Activated T-cell treated with anti-CD3 and anti-CD28 coated beads for 24 hours (primary cell): ENCODE measurements at places on chromosomes 1 and 21.
A peak's percentile ranks its signal among the peaks of the same experiment; 100 is the strongest.

DNA sequence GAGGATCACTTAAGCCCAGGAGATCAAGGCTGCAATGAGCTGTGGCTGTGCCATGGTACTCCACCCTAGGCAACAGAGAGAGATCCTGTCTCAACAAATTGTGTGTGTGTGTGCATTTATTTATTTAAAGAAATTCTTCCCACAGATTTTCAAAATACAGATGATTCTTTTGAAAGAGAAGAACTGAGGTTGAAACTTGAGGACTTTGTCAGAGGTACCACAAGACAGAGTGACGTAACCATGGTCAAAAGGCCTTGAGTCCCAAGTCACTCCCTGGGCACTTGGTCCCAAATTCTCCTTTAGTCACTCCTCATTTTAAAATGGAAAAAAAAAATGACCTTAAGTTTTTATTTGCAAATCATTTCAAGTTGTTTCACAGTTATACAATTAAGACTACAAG, 57.4 kb downstream of the TIAM1 start:
- no peak for DNase-seq

GRCh38 chr1:225996946-225997545, 2.1 kb downstream of the SDE2 start:
- DNase-seq: no peak

GRCh38 chr1:29684141-29684540, 447.8 kb downstream of the PTPRU start:
- no peak for DNase-seq

DNA sequence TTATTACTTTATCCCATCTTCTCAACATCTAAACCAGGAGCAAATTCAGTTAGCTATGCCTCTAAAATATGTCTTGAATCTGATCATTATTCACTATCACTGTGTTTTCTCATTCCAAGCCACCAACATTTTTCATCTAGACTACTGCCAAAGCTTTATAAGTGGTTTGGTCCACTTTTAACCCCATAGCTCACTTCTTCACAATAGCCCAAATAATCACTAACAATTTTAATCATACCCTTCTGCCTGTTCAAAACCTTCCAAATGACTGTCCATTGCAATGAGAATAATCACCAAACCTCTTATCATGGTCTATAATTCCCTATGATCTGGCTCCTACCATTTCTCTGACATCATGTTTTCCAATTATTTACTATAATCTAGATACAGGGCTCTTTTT, 149.8 kb upstream of the ZNHIT6 start:
- DNase-seq: no peak

DNA sequence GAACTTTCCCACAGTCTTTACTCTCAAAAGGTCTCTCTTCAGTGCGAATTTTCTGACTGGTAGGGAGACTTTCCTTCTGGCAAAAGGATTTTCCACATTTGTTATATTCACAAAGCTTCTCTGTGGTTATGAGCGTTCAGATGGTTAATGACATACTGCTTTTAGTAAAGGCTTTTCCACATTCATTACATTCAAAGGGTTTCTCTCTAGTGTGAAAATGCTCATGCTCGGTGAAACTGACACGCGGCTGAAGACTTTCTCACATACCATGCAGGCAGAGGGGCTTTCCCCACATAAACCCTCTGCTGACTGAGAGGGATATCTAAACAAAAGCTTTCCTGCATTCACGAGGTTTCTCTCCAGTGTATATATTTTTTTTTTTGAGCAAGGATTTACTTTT, 9.9 kb upstream of the KLF18 start:
- DNase-seq: peak; percentile 2

- peak; percentile 39 for DNase-seq
These were observed 642 bp downstream of the HCRTR1 start for GRCh38 chr1:31617916-31618746.

DNA sequence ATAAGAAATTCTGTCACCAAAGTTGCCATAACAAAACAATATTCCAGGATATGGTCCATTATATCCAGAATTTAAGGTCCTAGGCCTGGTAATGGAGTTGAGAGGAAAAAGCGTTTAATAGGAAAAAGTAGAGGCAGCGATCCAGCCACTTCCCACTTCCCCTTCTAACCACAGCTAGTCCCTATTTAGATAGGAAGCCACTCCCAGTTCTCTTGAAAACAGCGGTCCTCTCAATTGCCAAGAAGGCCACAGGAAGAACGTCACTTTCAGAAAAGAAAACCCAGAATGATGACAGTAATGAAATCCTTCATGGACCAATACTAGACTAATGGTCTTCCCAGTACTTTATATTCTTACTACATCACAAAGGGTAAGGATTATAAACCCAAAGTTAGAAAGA, 38.6 kb downstream of the ABL2 start:
- no peak for DNase-seq

DNA sequence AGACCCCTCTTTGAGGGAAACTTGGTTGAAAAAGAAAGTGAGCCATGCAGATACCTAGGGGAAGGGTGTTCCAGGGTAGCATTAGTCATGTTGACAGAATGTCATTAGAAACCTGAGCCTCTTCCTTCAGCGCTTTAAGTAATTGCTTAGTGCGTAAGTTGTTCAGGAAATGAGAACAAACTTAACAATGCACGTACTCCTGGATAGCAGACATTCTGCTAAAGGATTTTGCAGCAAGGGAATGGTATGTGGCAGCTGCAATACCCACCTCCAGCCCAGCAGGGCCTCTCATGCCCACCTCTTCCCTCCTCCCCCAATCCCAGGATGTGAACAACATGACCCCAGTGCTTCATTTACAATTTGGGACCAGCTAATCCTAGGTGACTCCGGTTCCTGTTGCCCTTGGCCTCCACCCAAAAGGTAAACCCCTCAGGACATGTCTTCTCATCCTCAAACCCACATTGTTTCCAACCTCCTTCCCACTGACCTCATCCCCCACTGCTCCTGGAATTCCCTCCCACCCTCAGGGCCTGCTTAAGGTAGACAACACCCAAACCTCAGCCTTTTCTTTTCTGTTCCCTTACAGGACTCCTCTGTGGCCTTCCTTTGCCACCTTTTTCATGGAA, 98.0 kb upstream of the BCAR3 start:
- no peak for DNase-seq

DNA sequence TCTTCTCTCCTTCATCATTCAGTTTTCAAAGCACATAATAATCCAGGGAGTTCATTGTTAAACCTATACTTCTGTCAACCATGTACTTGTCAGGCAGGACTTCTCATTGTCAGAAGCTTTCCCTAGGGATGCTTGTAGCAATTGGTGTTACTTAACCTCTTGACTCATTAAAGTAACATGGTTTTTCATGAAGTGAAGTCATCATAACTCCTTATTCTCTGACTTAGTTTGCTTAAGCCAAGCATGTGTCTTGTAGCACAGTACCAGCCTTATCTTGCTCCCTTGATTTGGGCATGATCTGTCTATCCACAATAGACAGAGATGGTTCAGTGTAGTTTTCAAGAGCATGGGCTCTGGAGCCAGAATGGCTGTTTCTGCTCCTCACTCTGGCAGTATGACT, 45.3 kb downstream of the LRIG2 start:
- DNase-seq: no peak

- DNase-seq: no peak
These were observed 40.7 kb downstream of the MAP3K21 start for GRCh38 chr1:233368106-233368788.
